Endodermal cell (in vitro differentiated cells): ENCODE measurements at places on chromosomes 4 and X. TPM values are rescaled to one million over a fixed set of nuclear protein-coding genes. Genes with fewer than 3 reads are reported as not detected.

CLDN2 gene
- total RNA-seq: not detected in 3 replicates

CDS1 gene
- 7.5 to 10.0 TPM (median 8.9 TPM) in 3 replicates for total RNA-seq

PAGE1 gene
- total RNA-seq: not detected in 3 replicates

CYSLTR1 gene
- total RNA-seq: 0.24 to 0.36 TPM in 2 of 3 replicates, not detected in the other

C4orf46 gene
- total RNA-seq: 18.1 and 19.6 TPM in 2 replicates

CCDC160 gene
- total RNA-seq: 1.2 to 2.9 TPM (median 2.9 TPM) in 3 replicates

TBX22 gene
- 0.35 to 0.71 TPM (median 0.46 TPM) in 3 replicates for total RNA-seq

CENPI gene
- 21.2 and 24.5 TPM in 2 replicates for total RNA-seq

GPAT3 gene
- 0.33 to 1.1 TPM (median 0.82 TPM) in 3 replicates for total RNA-seq

CDKL2 gene
- 0.37 and 0.52 TPM in 2 replicates for total RNA-seq

ARMCX6 gene
- total RNA-seq: 46.7 and 52.7 TPM in 2 replicates

CCNA2 gene
- total RNA-seq: 56.6 to 83.9 TPM (median 82.2 TPM) in 3 replicates

POU3F4 gene
- not detected in 3 replicates for total RNA-seq

BTK gene
- 3.4 and 4.3 TPM in 2 replicates for total RNA-seq

PF4V1 gene
- total RNA-seq: not detected in 2 replicates

MAGEB2 gene
- not detected in 2 replicates for total RNA-seq

GAGE12J gene
- total RNA-seq: not detected in 2 replicates

WWC2 gene
- 104 to 108 TPM (median 106 TPM) in 3 replicates for total RNA-seq

ARMCX1 gene
- 28.5 and 28.7 TPM in 2 replicates for total RNA-seq

DGKK gene
- total RNA-seq: 0.59 to 3.5 TPM (median 3.0 TPM) in 3 replicates

HCFC1 gene
- 42.7 to 93.7 TPM (median 93.4 TPM) in 3 replicates for total RNA-seq

MAP9 gene
- total RNA-seq: 33.0 to 40.4 TPM (median 39.0 TPM) in 3 replicates

POU4F2 gene
- not detected in 2 replicates for total RNA-seq

NXT2 gene
- 17.1 and 17.7 TPM in 2 replicates for total RNA-seq

PNMA5 gene
- 0.09 and 0.15 TPM in 2 replicates for total RNA-seq

SUPT20HL2 gene
- total RNA-seq: not detected in 2 replicates

ZFYVE28 gene
- 0.73 to 5.6 TPM (median 1.7 TPM) in 3 replicates for total RNA-seq

ASB12 gene
- 0.29 and 0.48 TPM in 2 replicates for total RNA-seq

XPNPEP2 gene
- 0.17 to 0.31 TPM (median 0.19 TPM) in 3 replicates for total RNA-seq

TAF9B gene
- 44.0 and 45.8 TPM in 2 replicates for total RNA-seq

HSD17B13 gene
- total RNA-seq: 0.58 to 0.86 TPM in 2 of 3 replicates, not detected in the other

LRCH2 gene
- total RNA-seq: 0.75 to 1.1 TPM (median 1.0 TPM) in 3 replicates

ASMT gene
- total RNA-seq: not detected in 2 replicates

FAM47E gene
- 0.99 to 2.5 TPM (median 1.8 TPM) in 3 replicates for total RNA-seq

EPGN gene
- total RNA-seq: not detected in 3 replicates

CPE gene
- 224 and 237 TPM in 2 replicates for total RNA-seq

SMAD1 gene
- 24.5 and 28.3 TPM in 2 replicates for total RNA-seq

SLC6A8 gene
- 120 to 122 TPM (median 121 TPM) in 3 replicates for total RNA-seq

SAGE1 gene
- total RNA-seq: not detected in 3 replicates

GUCY1B1 gene
- total RNA-seq: 1.8 to 3.4 TPM (median 2.9 TPM) in 3 replicates
